ENCODE measurements at places on chromosomes 13 and 19.

DNA sequence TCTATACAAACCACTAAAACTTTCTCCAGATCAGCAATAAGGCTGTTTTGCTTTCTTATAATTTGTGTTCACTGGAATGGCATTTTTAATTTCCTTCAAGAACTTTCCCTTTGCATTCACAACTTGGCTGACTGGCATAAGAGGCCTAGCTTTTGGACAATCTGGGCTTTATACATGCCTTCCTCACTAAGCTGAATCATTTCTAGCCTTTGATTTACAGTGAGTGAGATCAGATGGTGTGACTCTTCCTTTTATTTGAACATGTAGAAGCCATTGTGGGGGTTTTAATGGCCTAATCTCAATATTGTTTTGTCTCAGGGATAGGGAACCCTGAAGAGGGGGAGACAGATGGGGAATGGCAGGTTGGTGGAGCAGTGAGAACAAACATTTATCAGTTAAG is 82.7 kb downstream of the FOXO1 start:
- DNase-seq: no peak

- DNase-seq: no peak
These were observed 789.0 kb downstream of the DIAPH3 start for GRCh38 chr13:59374691-59375090.

DNA sequence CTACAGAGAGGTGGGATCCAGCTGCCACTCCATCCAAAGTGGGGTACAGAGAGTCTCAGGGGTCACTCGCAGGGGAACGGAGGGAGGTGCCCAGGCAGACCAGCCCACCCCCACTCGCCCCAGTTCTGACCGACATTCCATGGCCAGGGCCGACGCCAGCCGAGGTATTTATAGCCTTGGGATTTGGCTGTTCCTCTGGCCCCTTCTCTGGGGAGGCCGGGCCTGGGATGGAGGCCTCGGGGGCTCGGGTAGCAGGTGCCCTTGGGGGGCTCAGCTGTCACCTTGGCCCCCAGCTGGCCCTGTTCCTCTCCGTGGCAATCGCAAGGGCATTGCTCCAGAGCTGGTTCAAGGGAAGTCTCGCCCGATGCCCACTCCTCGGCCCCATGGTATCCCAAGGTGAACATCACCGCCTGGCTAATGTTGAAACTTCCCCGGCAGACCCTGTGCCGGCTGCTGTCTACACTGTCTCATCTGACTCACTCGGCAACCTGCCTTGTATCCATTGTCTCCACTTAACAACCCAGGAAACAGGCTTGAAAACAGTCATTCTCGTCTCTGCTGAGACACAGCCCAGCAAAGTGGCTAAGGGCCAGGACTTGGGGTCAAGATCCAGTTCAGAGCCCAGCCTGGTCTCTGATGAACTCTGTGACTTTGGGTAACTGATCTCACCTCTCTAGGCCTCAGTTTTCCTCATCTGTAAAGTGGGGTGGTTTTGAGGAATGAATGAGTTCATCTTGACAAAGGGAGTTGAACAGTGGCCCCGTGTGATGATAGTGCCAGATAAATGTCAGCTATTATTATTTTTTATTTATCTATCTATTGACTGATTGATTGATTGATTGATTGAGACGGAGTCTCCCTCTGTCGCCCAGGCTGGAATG is 9.7 kb downstream of the PRKACA start:
- DNase-seq: no peak

DNA sequence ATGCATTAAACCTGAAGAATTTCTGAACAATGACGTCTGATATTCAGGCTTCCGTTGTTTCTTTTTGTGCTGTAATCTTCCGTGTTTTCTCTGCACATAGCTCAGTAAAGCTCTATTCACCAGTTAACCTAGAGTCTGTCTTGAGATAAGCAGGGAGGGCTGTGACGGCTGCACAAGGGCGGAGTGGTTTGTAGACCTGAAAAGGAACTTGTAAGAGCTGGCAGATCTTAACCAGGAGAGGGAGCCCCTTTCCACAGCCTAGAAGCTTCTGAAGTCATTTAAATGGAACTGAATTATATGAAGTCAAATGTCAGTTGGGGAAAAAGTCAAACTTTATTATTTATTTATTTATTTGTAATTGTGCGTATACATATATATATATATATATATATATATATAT is 27.5 kb downstream of the DPRX start:
- DNase-seq: no peak

- peak; percentile 55 for DNase-seq
These were observed 737 bp upstream of the ZNF181 start for GRCh38 chr19:34733266-34733745.

DNA sequence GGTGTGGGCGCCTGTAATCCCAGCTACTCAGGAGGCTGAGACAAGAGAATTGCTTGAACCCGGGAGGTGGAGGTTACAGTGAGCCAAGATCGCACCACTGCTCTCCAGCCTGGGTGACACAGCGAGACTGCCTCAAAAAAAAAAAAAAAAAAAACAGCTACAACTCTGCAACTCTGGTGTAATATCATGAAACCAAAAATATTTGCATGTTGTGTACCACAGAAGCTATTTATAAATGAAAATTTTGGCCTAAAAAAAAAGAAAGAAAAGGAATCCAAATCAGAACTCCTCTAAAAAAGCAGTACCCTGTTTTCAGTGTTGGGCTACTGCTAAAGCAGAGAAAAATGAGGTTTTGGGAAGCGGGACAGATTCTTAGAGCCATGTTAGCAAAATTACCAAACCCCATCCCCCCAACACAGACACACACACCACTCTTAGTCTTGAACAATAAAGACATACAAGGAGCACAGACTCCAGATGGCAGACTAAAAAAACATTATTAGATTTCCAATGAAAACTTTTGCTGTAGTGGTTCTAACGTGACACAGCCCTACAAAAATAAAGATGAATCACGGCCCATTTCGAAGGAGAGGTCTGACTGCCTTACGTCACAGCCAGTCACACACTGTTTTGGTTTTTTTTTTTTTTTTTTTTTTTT is 51.5 kb downstream of the INSR start:
- no peak for DNase-seq

DNA sequence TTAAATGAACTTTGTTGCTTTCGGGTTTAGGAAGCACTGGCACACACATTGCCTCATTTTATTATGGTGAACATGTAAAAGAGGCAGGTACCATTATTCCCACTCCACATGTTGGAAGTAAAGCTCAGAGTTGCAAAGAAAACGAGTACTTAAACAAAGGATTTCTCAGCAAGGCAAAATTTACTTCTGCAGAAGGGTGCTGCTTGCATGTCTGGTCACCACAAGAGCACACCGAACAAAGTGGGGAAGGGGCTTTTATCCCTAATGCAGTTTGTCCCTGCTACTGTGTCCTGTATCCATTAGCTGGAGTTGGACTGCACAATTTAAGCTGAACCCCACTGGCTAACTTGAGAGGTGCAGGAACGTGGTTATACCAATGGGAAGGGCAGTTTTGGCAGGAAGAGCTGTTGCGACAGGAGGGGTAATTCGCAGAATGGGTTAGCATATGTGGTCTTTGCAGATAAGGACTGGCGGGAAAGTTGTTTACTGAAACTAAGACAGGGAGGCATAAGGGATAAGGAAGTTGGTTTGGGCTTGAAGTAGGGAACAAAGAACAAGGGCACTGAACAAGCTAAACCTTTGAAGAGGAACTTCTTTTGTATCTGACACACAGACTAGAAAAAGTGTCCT is 545.5 kb downstream of the UQCRFS1 start:
- no peak for DNase-seq

DNA sequence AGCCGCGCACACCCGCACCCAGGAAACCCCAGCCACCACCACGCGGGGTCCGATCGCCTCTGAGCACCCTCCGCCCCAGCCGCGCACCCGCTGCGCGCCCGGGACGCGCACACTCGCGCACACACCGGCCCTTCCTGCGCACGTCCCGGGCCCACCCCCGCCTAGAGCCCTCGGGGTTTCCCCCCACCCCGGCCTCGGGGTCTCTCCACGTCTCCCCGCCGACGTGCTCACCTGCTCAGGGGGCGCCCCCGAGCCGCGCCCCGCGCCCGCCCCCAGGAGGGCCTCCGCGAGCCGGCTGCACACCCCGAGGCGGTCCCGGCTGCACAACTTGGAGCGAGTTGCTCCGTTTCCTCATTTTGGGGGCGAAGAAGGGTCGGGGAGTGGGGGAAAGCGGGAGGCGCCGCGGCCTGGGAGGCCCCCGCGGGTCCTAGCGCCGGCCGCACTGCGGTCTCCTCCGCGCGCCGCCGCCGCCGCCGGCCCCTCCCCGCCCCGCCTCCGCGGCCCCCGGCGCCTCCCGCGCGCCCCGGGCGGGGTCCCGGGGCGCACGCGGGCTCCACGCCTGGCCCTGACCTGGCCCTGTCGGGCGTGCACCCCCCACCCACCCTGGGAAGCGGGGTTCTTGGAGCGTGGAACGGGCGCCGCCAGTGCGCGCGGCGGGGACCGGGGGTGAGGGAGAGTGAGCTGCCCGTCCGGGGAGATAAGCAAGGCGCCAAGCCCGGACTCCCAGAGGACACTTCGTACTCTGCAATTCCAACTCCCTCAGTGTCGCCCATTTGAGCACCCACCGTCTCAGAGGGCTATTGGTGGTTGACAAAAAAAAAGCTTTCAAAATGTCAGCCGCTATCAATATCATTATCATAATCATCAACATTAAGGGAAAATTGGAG is at the start of gene MATK:
MATK (minus strand) TSS at position 444 of the 887 bp plus-strand sequence. CDS start 1,246 bp downstream, outside the sequence.
- DNase-seq: peak; percentile 54

- no peak for DNase-seq
These were observed 29.4 kb downstream of the CCNE1 start for GRCh38 chr19:29841209-29841558.

DNA sequence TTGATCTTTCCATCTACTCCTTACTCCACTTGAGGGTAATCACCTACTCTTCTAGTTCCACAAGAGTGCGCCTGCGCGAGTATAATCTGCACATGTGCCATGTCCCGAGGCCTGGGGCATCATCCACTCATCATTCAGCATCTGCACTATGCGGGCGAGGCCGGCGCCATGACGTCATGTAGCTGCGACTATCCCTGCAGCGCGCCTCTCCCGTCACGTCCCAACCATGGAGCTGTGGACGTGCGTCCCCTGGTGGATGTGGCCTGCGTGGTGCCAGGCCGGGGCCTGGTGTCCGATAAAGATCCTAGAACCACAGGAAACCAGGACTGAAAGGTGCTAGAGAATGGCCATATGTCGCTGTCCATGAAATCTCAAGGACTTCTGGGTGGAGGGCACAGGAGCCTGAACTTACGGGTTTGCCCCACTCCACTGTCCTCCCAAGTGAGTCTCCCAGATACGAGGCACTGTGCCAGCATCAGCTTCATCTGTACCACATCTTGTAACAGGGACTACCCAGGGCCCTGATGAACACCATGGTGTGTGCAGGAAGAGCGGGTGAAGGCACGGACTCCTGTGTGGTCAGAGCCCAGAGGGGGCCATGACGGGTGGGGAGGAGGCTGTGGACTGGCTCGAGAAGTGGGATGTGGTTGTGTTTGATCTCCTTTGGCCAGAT is 2.7 kb upstream of the KLK2 start:
- DNase-seq: peak; percentile 29

Data from stimulated activated naive CD8-positive, alpha-beta T cell treated with anti-CD3 and anti-CD28 coated beads, Interleukin-15, Interleukin-2, amounts not matched to agents 100 U/mL and 50 U/mL, for 24 hours (primary cell).